ENCODE measurements at places on chromosomes 2 and 18.

DNA sequence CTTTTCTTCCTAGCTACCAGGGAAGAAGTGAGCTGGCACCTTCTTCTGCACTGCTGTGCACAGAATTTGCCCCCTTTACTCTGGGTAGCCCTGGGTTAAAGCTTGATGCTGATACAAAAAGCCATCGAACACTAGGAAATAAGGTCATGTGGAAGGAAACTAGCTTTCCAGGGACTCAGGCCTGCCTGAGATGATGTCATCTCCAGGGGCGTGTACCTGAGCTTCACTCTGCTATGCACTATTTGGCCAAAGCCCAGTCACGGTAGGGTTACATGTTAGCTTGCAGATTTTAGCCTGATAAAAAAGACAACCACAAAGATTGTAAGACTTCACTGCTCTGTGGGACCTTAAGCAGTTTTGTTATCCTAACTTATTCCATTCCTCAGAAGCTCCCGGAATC lies 20.4 kb downstream of the EDAR start:
- no peak for DNase-seq

- peak; percentile 29 for DNase-seq
Measured at GRCh38 chr18:55510809-55511208, 77.2 kb downstream of the TCF4 start.

GRCh38 chr2:12032398-12032797 lies 286.0 kb downstream of the LPIN1 start:
- no peak for DNase-seq

DNA sequence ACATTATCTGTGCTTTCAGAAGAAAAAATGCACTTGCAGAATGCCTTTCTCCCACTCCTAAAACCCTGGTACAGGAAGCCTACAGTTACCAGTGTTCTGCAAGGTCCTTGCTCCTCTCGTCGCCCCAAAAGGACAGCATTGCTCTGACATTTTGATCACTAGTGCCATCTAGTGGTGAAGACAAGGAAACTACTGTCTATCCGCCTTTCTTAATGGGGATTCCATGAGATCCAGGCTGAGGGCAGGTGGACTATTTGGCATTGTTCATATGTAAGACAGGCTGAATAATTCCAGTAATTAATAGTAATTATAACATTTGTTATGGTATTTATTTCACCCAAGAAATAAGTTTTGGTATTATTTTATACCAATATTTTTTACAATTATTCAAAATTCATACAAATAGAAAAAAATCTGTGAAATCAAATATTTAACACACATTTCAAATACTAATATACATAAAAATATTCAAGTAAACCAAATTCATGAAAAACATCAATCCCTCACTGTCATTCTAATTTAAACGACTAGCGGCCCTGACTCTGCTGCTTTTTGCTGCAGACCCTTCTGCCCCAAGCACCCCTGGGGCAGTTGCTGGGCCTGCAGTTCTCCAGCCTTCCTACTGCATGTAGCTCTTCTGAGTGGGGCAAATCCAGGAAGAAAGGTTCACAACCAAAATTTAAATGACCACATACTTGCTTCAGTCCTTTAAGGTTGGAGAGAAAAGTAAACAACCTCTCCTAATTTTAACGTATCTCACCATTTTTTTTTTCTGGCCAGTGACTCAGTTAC lies 19.0 kb downstream of the TPGS2 start:
- DNase-seq: peak; percentile 59

DNA sequence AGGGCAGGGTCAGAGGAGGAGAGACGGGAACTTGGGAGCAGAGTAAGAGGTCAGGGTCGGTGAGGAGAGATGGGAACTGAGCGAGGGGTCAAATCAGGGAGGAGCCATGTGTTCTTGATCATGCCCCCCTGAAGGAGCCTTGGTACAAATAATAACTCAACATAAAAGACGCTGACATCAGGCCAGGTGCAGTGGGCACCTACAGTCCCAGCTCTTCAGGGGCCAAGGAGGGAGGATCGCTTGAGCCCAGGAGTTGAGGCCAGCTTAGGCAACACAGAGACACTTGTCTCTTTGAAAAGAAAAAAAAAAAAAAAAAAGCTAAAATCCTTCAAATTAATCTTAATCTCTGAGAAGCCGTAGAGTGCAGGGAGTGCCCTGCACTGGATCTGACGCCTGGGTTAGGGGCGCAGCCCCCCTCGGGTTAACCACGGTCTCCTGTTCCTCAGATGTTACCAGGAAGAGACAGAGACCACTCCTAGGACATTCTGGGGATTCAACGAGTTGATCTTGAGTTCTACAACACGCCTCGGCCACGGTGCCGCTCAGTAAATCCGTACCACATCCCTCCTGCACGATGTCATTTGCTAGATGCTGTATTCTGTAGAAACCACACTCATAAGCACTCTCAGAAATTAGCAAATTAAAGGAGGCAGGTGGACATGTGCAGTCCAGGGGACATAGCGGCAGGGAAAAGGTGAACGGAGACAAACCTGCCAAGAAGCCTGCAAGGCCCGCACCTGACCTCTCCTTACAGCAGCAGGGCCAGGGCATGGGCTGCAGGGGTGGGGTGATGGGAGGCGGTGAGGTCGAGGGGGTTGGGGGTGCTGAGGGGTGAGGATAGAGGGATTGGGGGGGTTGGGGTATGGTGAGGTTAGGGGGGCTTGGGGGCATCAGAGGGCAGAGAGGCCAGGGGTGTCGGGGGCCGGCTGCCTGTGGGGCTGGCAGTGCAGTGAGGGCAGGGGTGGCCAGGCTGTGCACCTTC lies 29.2 kb downstream of the SLC66A2 start:
- no peak for DNase-seq

GRCh38 chr2:136116151-136116812 lies 1.7 kb downstream of the CXCR4 start:
- DNase-seq: no peak

- no peak for DNase-seq
Measured at GRCh38 chr2:86383844-86384243, 46.4 kb upstream of the REEP1 start.

- no peak for DNase-seq
Measured at GRCh38 chr2:169365029-169365480, 2.7 kb upstream of the LRP2 start.

DNA sequence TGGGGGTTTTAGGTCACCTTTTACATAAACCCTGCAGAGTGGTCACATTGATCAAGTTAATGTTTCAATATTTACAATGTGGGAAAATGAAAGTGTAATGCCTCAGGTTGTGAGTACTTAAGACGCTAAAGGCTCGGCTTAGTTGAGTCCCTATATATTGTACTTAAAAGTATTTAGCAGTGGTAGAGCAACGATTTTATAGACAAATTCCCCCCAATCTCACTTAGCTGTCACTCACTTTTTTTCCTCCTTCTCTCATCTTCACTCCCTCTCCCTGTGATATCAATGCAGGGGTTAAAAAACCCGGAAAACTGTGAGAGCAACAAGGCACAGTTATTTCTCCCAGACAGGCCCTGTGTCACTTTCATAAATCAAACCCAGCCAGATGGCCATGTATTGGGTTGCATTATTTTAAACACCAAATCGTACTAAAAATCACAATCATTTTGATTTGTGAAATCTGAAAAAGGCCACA lies 5.4 kb downstream of the POU3F3 start:
- no peak for DNase-seq

DNA sequence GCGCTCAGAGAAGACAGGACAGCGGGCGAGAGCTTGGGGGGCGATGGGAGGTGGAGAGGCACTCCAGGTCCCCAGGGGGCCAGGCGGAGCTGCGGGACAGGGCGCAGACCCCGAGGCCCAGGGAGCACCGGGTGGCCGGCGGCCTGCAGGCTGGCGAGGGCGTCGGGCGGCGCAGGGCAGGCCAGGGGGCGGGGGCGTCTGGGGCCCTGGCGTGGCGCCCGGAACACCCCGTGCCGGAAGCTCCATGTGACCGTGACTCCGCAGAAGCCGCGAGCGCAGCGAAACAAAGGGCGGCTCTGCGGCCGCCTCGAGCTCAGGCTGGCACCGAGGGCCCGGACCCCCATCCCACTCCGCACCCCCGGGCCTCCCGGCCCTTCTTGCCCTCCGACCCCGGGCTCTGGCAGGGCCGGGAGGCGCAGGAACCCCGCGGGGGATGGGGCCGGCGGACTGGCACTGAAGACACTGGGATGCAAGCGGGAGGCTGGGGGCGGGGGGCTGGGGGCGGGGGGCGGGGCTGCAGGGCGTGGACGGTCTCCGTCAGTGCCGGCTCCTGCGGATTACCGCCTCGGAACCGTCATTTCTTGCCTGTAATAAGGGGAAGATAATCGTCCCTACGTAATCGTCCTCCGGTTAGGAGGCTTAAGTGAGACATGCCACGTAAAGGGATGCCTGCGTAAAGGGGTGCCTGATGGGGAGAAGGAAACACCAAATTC lies 19.1 kb downstream of the SH2D6 start:
- peak; percentile 30 for DNase-seq

DNA sequence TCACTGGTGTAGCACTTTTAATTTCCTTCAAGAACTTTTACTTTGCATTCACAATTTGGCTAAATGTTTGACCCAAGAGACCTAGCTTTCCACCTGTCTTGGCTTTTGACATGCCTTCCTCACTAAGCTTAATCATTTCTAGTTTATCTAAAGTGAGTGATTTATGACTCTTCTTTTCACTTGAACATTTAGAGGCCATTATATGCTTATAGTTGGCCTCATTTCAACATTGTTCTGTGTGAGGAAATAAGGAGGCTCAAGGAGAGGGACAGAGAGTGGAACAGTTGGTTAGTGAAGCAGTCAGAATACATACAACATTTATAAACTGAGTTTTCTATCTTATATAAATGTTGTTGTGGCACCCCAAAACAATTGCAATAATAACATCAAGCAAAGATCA lies 489.3 kb upstream of the CDH2 start:
- no peak for DNase-seq

DNA sequence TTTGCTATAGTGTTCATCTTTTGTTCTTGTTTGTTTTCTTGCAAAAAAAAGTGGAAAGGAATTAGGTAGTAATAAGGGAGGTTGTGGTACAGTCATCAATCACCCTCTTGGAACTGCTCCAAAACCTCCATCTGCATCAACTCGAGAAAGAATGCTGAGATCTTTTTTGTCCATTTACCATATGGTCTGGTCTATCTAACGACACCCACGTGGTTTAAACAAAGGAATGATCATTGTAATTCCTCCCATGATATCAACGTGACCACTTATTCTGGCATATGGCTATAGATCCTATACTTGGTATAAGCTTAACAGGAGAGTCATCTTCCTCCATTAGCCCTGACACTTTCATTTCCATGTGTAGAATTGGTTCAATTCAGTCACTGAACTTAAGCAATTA lies 1025.3 kb upstream of the NXPH2 start:
- DNase-seq: no peak

DNA sequence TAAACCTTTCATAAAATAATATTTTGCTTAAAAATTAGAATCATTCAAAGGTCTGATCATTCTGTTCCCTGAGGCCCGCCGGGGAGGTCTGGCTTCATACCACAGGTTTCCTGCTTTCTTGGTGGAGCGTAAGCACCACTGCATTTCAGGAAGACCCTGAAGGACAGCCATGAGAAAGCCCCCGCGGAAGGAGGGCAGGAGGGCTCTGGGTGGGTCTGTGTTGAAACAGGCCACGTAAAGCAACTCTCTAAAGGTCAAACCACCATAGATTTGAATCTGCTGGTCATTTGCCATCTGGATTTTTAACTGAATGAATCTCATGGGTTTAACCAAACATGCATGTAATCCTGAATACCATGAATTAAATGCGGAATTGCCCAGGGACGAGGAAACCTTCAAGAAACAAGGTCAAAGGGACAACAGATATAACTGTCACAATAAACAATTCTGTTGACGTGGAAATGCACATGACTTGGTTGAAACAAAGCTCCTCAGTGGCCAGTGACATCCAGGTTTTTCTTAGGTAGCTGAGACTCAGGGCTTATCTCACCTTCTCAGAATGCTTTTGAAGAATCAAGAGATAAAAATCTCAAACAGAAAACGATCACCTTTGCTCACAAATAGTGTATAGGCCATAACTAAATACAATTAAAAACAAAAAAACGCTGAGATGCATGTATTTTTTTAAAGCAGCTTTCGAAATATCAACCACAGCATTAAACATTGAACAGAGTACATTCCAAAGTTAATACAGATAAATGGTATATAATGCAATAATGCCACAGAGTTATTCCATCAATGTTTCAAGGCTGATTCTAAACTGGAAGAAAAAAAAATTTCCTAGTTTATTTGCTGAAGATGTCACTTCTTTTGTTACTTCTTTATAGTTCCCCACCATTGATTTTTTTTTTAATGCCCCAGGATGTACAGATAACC lies 193.2 kb downstream of the BCL2 start:
- DNase-seq: no peak

DNA sequence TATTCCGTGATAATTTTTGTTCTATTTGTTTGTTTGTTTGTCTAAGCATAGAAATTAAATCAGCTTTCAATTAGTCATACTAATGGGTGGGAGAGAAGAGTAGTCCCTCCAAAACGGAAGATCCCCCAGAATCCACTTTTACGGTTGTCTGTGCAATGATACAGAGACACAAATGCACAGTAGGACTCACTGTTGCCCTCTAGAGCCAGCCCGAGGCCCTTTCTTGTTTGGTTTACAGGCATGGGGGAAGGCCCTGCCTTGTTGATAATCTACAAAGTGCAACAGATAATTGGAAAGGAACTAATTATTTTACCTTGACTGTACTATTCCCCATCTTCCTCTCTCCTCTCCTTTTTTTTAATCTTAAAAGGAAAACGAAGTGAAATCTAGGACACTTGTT lies 121.1 kb downstream of the ACOXL start:
- DNase-seq: no peak

DNA sequence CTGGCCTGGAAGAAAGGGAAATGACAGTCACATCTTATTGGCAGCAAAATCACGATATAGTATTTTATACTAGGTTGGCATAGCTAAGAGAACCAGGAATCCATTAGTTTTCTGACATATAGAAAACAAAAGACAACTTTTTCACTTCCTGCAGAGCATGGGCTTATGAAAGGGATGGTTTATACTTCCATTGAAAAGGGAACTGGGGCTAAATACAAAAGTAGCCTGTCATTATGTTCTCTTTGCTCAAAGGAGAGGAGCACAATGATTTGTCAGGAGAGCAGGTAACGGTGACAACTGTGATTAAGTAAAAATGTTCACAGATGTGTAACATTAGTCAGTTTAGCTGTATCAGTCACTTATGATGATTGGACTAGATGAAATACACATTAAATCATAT lies 46.4 kb downstream of the SLC25A12 start:
- no peak for DNase-seq

GRCh38 chr2:239776436-239777005 lies 248.6 kb downstream of the NDUFA10 start:
- no peak for DNase-seq

DNA sequence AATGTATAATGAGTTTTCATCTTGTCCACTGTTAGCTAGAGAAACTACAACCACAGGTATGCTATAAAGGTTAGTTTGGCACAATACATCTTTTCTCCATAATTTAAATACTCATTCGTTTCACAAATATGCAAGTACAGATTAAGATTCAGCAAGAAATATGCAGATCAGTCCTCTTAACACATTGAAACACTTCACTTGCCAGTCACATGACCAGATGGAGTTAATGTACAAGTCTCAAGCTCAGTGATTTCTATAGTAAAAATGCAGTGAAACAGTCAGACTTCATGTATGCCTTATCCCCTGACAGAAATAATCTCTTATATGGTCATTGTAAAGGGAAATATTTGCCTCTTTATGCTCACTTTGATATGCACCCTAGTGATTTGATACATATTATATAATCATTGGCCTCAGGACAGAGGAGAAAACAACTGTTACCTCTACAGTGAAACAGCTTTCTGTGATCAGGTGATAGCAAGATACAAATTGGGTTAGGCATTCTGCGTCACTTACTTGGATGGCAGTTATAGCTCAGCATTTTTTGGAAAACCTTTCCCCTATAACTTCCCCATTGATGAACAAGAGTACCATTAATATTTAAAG lies 104.6 kb downstream of the TCF4 start:
- DNase-seq: no peak

All from RCC 7860 (cell line).